ENCODE measurements at places on chromosomes 4 and X.
A peak's percentile ranks its signal among the peaks of the same experiment; 100 is the strongest.

DNA sequence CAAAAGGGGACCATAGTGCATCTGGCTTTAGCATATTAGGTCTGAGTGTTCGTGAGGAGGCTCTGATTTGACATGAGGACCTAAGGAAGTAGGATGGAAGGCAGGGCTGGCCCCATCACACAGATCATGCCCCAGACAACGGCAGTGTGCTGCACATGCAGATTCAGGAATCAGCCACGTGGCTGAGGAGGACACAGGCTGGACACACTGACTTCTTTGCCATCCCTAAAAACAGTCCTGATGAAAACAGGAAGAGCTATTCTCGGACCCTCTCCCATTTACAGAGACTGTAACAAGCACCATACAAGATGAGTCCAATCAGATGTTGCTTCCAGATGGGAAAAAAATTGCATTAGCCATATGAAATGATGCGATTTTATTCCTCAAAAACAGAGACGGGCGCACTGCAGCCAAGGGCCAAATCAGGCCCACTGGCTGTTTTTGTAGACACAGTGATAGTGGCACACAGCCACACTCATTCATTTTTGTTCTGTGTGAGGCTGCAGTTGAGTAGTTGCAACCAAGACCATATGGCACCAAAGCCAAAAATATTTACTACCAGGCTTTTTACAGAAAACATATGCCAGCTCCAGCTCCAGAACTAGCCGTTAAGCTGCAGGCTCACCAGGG, 41.0 kb downstream of the ACSL1 start:
- DNase-seq, result no peak

DNA sequence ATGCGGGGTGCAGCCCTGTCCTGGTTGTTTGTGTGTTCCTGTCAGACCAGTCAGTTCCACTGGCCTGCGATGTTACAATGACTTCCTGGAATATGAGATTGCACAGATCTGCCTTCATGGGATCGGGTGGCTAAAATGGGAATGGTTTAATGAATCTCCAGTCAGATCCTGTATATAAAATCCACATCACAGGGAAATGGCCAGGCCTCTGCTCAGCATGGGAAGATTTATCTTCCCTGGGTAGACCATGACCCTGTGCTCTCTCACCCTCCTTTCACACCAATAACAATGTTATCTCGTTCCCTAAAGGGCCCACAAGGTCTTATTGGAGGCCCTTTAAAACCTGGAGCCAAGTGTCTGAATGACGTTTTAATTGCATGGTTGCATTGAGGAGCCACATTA, 307.4 kb downstream of the RAB28 start:
- DNase-seq, result no peak

DNA sequence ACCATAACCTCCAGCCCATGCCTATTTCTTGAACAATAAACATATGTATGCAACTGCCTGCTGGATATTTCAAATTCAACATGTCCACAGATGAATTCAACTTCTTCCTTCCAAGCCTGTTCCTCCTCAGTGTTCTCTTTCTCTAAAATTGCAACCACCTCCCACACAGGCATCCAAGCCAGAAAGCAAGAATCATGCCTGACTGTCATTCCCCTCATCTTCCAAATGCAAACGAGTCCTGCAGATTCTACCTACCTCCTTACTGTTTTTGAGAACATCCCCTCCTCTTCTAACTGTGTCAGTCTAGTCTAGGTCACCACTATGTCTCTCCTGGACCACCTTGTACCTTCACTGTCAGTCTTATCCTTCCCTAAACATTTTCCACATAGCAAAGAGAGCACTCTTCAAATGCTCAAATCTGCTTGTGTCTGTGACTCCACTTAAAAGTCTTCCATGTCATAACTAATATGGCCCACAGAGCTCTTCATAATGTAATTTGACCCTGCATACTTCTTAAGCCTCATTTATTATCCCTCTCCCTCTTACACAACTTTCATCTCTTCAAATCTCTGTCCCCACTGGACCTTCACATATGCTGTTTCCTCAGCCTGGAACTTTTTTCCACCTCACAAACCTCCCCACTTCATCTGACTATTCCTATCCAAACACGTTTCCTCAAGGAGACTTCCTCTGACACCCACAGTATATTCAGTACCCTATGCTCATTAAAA, 25.7 kb downstream of the MAPK10 start:
- DNase-seq, result no peak

- no peak for DNase-seq
Observed at GRCh38 chr4:73415807-73416238, 11.7 kb downstream of the ALB start.

DNA sequence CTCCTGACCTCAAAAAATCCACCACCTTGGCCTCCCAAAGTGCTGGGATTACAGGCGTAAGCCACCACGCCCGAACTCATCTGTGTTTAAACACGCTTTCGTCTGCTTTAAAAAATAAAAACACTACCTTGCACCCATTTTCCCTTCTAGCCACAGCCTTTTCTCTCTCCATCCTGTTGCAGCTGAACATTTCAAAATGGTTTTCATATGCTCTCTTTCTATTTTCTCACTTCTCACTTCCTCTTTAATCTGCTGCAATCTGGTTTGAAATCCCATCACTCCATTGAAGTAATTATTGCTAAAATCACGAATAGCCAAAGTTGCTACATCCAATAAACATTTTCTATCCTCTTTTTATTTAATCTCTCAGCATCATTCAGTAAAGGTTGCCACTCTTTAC, 70.0 kb downstream of the DCHS2 start:
- DNase-seq, result no peak

DNA sequence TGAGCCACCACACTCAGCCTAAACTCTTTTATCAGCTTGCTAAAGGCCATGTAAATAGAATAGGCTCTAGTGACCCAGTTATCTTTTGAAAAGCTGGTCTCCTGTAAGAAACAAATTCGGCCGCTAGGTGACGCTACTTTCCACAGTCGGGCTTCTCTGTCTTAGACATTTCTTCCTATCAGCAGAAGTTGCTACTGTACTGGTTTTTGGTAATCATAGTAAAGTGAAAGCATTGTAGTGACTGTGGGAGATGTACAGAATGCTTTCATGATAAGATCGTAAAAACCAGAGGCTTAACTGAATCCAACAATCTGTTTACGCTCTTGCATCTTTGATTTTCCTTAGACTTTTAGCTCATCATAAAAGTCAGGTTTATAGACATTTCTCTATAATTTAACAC, 82.6 kb downstream of the GK start:
- peak; percentile 55 for DNase-seq

- DNase-seq, result no peak
Observed at GRCh38 chr4:26080870-26081628, 167.0 kb downstream of the SMIM20 start.

GRCh38 chr4:128512161-128512560, 224.5 kb upstream of the PGRMC2 start:
- DNase-seq, result no peak

DNA sequence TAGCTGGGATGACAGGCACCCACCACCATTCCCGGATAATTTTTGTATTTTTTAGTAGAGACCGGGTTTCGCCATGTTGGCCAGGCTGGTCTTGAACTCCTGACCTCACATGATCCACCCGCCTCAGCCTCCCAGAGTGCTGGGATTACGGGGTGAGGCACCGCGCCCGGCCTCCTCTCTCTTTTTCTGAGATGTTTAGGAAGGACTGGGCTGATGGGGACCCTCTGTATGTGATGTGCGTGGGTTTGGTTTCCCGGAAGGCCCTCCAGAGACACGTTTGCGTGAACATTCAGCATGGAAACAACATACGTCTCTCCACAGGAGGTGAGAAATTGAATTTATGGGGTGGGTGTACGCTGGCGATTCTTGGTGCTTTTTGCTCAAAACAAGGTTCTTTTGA, 18.6 kb downstream of the SHOX start:
- DNase-seq, result no peak

GRCh38 chr4:3344104-3344503, 51.3 kb downstream of the RGS12 start:
- no peak for DNase-seq

GRCh38 chr4:48653217-48654014, 126.7 kb downstream of the FRYL start:
- peak; percentile 82 for DNase-seq
